Mesothelial cell of epicardium (in vitro differentiated cells): ENCODE measurements at places on chromosomes 3 and 15.
A peak's percentile ranks its signal among the peaks of the same experiment; 100 is the strongest.

GRCh38 chr3:39126532-39127071, 19.1 kb downstream of the TTC21A start:
- no peak for DNase-seq
- H3K27me3 ChIP-seq = no peaks in the 10 kb centered on the region
- H3K36me3 ChIP-seq = peaks cover 1% of the 10 kb centered on the region
- peak overlapping the region; percentile 99 for H3K27ac ChIP-seq

GRCh38 chr3:191721390-191721861, 260.5 kb downstream of the PYDC2 start:
- no peak overlapping the region for H3K27ac ChIP-seq
- H3K36me3 ChIP-seq = no peaks in the 10 kb centered on the region

DNA sequence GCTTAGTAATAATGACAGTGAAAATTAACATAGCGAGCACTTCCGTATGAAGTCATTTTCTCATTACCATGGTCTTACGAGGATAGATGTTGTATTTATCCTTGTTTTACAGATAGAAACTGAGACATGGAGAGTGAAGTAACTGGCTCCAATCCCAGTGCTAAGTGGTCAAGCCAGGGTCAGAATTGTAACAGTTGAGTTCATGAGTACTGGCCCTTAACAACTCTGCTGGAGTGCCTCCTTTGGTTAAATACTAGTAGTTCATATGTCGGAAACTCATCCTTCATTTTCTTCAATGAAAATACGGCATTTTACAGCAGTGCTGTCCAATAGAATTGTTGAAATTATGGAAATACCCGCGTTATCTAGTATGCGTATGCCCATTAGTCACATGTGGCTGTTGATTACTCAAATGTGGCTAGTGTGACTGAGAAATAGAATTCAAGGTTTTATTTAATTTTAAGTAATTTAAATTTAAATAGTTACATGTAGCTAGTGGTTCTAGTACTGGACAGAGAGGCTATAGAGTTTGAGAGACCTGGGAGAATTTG, 32.5 kb downstream of the FNDC3B start:
- H3K4me3 ChIP-seq = no peak overlapping the region
- no peak for DNase-seq
- no peaks in the 10 kb centered on the region for H3K36me3 ChIP-seq
- H3K27me3 ChIP-seq = no peaks in the 10 kb centered on the region
- H3K27ac ChIP-seq = no peak overlapping the region

- H3K4me1 ChIP-seq = no peaks in the 10 kb centered on the region
- H3K27me3 ChIP-seq = no peaks in the 10 kb centered on the region
- no peak overlapping the region for H3K4me3 ChIP-seq
- no peak for DNase-seq
- no peak overlapping the region for H3K27ac ChIP-seq
Measured at GRCh38 chr3:154236331-154236730, 88.0 kb downstream of the DHX36 start.

GRCh38 chr3:70020906-70021660, 21.6 kb downstream of the SAMMSON start:
- H3K4me3 ChIP-seq = no peak overlapping the region
- no peak for DNase-seq
- H3K27ac ChIP-seq = no peak overlapping the region
- H3K36me3 ChIP-seq = no peaks in the 10 kb centered on the region
- no peaks in the 10 kb centered on the region for H3K4me1 ChIP-seq

DNA sequence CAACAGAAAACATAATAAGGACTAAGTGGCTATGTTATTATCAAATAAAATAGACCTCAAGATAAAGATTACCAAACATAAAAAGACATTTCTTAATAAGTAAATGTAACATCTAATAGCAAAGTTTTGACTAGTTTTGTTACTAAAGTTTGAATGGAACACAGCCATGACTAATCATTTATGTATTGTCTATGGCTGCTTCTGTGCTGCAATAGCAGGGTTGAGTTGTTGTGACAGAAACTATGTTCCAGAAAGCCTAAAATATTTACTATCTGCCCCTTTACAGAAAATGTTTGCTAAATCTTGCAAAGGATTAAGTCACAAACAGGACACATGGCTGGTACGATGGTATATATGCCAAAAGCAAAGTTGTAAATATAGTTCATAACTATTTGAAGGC, 37.9 kb upstream of the MYH15 start:
- no peak overlapping the region for H3K4me3 ChIP-seq
- DNase-seq = no peak
- H3K4me1 ChIP-seq = peaks cover 18% of the 10 kb centered on the region
- H3K27me3 ChIP-seq = no peaks in the 10 kb centered on the region

DNA sequence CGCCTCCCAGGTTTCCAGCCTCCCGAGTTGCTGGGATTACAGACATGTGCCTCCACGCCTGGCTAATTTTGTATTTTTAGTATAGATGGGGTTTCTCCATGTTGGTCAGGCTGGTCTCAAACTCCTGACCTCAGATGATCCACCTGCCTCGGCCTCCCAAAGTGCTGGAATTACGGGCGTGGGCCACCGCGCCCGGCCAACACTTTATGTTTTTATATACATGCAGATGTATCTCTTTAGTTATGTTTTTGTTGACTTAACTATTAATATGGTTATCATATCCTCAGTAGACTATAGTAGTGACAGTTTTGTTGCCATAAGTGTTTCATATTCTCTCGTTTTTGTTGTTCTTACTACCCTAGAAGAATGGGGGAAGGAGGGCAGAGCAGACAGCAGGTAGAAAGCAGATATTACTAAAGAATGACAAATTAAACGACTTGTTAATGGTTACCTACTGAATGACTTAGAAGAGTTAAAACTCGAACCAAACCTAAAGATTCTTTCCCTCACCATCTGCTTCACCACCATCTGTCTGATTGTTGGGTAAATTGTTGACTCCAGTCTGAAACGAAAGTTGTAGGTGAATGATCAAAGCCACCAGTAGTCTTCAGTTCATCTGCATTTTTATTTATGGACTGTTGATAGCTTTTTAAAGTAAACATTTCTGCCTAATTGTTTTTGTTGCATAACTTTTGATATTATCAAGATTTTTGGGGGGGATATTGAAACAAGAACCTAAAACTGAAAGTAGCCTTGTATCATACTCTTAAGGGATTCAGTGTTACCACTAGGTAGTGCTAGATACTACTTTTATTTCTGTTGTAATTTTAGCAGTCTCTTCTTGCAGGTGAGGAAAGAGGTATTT, 89.3 kb downstream of the RASA2 start:
- DNase-seq = no peak
- H3K27me3 ChIP-seq = no peaks in the 10 kb centered on the region
- H3K4me3 ChIP-seq = no peak overlapping the region
- H3K36me3 ChIP-seq = peaks cover 3% of the 10 kb centered on the region
- H3K4me1 ChIP-seq = no peaks in the 10 kb centered on the region

DNA sequence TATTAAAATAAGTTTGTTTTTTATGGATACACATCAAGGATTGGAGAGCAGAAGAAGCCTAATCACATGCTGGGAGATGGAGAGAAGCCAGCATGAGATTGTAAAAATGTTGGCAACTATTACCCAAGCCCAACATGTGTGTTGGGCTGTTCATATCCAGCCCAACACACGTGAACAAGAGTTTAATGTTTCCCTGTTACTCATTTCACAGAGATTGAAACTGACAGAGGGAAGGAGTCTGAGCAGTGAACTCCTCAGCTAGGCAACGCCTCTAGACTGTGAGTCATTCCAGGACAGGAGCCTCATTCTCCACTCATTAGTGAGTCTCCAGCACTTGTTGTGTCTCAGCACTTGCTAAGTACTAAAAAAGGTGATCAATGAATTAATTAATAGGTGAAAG, 43.2 kb upstream of the CMSS1 start:
- no peaks in the 10 kb centered on the region for H3K4me1 ChIP-seq
- H3K27ac ChIP-seq = no peak overlapping the region
- no peak for DNase-seq
- peaks cover 27% of the 10 kb centered on the region for H3K27me3 ChIP-seq
- H3K4me3 ChIP-seq = no peak overlapping the region
- H3K36me3 ChIP-seq = no peaks in the 10 kb centered on the region

DNA sequence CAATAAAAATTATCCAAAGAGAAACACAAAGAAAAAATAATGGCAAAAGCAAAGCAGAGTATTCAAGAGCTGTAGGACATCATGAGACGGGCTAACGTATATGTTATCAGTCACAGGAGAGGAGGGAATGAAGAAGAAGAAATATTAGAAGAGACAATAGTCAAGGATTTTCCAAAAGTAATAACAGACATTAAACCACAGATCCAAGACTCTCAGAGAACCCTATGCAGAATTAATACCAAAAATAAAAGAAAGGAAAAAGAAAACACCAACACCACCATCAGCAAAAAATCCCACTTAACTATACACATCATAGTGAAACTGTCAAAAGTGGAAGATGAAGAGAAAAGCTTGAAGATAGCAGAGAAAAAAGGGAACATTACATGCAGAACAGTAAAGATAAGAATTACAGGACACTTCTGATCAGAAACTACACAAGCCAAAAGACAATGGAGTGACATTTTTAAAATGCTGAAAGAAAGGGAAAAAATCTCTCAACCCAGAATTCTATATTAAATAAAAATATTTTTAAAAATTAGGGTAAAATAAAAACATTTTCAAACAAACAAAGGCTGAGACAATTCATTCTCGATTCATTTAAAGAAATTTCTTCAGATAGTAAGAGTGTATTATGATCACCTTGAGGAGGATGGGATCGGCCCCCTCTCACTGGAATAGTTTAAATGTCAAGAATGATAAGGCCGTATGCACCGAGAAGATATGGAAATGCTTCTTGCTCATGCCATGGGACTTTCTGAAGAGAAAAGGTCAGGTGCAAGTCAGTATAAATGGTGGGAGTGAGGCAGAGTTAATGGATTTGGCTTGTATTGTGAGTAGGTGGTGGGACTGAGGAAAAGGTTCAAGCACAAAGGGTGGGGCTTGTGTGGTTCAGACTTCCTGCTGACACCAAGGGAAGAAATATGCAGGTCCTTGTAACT, 28.5 kb downstream of the TM2D3 start:
- no peak overlapping the region for H3K27ac ChIP-seq
- peaks cover 5% of the 10 kb centered on the region for H3K4me1 ChIP-seq
- no peaks in the 10 kb centered on the region for H3K27me3 ChIP-seq
- peaks cover 26% of the 10 kb centered on the region for H3K36me3 ChIP-seq
- no peak overlapping the region for H3K4me3 ChIP-seq
- DNase-seq = no peak

- H3K4me1 ChIP-seq = no peaks in the 10 kb centered on the region
- no peak overlapping the region for H3K27ac ChIP-seq
- no peak for DNase-seq
- H3K36me3 ChIP-seq = no peaks in the 10 kb centered on the region
- no peak overlapping the region for H3K4me3 ChIP-seq
Measured at GRCh38 chr15:98398056-98398455, 250.3 kb upstream of the IGF1R start.

GRCh38 chr3:60178931-60179653, 1072.2 kb downstream of the FHIT start:
- no peak overlapping the region for H3K27ac ChIP-seq
- peaks cover 5% of the 10 kb centered on the region for H3K4me1 ChIP-seq
- no peak overlapping the region for H3K4me3 ChIP-seq
- H3K27me3 ChIP-seq = no peaks in the 10 kb centered on the region
- no peak for DNase-seq
- H3K36me3 ChIP-seq = no peaks in the 10 kb centered on the region

DNA sequence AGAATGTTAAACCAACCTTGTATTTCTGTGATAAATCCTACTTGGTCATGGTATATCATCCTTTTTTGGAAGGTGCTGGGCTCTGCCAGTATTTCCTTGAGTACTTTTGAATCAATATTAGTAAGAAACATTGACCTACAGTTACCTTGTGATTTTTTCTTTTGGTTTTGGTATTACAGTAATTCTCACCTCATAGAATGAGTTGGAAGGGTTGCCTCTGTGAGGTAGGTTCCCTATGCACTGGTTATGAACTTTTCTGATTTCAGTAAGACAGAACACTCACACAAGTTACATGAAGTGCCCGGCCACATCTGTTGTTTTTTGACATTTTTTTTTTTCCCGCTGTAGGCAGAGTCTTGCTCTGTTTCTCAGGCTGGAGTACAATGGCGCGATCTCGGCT, 20.0 kb downstream of the PCCB start:
- H3K27me3 ChIP-seq = no peaks in the 10 kb centered on the region
- no peak overlapping the region for H3K27ac ChIP-seq
- no peaks in the 10 kb centered on the region for H3K4me1 ChIP-seq
- peaks cover 48% of the 10 kb centered on the region for H3K36me3 ChIP-seq
- no peak for DNase-seq

DNA sequence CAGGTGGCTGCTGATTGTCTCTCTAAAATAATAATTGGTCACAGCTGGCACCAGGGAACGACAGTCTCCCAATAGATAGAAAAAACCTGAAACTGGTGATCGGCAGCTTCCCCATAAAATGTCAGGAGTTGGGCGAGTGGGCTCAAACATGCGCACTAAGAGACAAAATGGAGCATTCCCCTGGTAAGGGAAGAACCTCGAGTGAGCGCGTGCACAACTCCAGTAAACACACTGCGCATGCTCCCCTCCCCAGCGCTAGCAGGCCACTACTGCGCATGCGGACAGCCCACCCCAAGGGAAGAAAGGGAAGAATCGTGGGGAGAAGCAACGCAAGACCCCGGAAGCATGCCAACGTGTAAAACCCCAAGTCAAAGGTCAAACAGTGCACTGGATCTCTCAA, 7.7 kb upstream of the STARD5 start:
- H3K27me3 ChIP-seq = no peaks in the 10 kb centered on the region
- peak overlapping the region; percentile 90 for H3K27ac ChIP-seq

- no peak overlapping the region for H3K4me3 ChIP-seq
- H3K27ac ChIP-seq = no peak overlapping the region
- no peaks in the 10 kb centered on the region for H3K4me1 ChIP-seq
Measured at GRCh38 chr15:100256970-100257650, 84.7 kb downstream of the ADAMTS17 start.

DNA sequence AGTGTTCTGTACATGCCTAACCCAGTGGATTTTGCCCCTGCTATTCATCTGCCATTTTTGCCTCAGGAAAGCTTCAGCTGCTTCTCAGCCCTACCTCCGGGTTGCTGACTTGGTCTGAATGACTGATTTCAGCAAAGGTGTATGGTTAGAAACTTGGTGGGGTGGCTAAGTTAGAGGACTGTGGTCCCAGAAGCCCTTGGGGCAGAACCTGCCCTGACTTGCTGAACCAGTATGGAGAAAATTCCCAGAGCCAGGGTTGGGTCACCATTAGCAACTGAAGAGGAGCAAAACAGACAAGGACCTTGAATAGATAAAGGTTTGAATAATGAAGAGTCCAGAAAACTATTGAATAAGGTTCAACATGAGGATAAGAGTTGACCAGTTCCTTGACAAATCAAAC, 6.1 kb upstream of the WWTR1 start:
- H3K27ac ChIP-seq = no peak overlapping the region
- H3K27me3 ChIP-seq = no peaks in the 10 kb centered on the region
- peaks cover 24% of the 10 kb centered on the region for H3K4me1 ChIP-seq
- H3K36me3 ChIP-seq = no peaks in the 10 kb centered on the region
